ENCODE measurements at places on chromosomes 12 and 14.
A peak's percentile ranks its signal among the peaks of the same experiment; 100 is the strongest.

DNA sequence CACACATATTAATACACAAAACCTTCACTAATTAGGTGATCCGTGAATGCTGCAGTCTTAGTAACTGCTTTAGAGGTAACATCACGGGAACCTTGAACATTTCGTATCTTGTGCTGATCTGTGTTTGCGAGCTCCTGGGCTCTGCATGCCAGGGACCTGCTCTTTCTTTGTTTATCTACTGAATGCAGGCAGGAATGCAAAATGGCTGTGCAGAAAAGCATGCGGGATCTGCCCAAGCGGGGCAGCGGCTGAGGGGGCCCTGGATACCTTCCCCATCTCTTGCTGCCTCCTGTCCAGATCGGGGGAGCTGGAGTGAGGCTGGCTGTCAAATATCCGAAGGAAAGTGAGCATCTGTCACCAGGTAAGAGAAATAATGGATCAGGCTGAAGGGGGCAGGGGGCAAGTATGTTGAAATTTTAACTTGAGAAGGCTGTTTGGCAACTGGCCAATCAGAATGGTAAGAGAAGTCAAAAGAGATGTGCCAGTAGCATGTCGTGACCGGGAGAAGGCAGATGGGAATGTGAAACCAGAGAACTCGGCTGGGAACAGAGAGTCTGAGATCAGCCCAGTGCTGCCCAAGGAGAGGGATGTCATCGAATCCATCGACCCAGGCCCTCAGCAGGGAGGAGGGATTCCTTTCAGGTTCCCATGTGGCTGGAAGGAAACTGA is 191.4 kb downstream of the TTC7B start:
- DNase-seq, result peak; percentile 95

GRCh38 chr12:774051-774614 is 21.8 kb downstream of the WNK1 start:
- DNase-seq, result no peak

DNA sequence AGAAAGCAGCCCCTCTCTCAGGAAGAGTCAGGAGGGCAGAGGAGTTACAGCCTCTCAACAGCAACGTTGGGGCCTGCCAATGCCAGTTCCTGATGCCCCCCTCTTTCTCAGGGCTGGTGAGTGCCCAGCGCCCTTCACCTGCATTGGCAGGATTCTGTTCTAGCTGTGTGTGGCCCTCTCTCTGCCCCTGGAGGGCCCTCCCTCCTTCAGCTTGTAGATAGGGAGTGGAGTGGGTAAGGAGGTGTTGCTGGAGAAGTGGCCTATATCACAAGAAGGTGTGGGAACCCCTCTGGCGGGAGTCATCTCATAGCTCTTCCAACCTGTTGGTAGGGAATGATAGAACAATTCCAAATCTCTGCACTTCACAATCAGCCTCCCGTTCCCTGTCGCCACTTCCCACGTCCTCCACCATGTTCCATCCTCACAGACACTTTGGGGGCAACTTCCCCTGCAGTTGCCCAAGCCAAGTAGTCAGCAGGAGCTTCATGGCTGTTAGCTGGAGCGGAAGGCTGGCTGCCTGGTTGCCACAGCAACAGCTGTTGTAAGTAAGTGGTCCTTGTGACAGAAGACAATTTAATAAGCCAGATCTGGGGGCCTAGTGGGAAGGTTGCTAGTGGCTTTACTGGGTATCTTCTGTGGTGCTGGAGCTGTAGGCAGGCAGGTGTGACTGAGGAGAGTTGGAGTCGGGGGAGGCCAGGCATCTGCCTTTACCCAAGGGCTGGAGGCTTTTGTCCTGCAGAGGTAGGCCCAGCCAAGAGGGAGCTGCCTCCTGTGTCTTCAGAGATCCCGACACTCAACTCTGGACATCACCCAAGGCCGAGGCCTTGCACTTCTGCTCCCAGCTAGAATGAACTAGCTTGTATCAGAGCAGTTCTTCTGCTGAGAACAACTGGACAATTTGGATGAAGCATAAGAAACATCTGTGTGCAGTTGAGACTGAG is 38.4 kb downstream of the GALNT16 start:
- no peak for DNase-seq

DNA sequence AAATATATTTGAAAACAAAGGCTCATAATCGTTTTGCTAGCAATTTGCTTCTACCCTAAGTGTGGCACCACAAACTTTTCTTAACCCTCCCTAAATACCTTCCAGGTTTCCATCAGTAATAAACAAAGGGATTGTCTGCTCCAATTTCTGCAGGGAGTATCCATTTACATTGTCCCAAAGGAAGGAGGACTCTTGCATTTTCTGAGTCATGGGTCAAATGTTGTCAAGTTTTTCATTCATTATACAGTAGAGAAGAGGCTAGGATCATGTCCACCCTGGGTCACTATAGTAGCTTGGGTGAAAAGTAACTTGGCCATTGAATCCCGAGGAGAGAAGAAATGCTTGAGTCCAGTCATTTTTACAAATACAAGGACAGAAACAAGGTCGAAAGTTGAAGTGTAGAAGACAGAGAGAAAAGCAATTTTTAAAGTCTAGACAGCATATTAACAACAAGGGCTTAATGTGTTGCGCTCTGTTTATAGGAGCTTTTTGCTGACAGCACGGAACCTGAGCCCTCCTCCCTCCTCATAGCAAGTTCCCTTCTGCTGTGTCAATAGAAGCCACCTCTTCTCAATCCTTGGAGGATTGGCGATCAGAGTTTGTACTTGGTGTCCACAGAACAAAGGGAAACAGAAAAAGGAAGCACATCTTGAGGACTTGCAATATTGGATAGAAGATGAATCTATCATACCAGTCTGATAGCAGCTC is 53.1 kb downstream of the TMEM30B start:
- no peak for DNase-seq

GRCh38 chr12:98123021-98123461 is 392.3 kb upstream of the TMPO start:
- no peak for DNase-seq
